ENCODE measurements at places on chromosomes 11 and 22.
A peak's percentile ranks its signal among the peaks of the same experiment; 100 is the strongest.

GRCh38 chr22:30230330-30230729 lies 16.2 kb downstream of the LIF start:
- DNase-seq = no peak

- DNase-seq = no peak
Observed at GRCh38 chr22:36727110-36727509, 23.6 kb upstream of the CACNG2 start.

GRCh38 chr11:88171982-88172381 lies 3.3 kb downstream of the RAB38 start:
- DNase-seq = peak; percentile 24

DNA sequence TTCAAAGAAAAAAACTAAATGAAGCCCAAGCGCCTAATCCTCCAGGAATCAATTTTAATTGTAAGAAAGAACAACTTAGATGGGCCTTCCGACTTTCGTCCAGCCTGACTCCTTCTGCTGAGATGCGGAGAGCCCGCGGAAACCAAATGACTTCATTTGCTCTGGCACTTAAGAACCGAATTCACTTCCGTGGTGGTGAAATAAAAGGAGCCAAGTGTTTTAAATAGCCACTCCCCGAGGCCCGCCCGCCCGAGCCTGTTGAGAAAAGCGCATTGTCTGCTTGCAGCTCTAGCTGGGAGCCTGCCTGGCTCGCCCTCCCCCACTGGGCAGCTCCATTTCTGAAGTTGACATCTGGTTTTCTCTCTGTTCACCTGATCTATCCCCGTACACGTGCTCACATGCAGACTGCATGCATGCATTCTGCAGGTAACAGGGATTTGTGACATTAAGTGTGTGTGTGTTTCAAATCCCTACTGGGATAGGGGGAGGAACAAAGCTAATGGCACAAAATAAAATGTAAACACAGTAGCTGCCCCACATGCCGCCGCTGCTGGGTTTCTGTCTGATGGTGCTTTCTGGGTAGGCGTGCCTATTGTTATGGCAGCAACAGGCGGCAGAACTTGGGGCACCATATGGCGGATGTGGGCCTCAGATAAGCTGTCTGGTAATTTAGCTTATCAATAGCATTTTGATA lies 6.2 kb downstream of the TEAD1 start:
- DNase-seq = peak; percentile 85

GRCh38 chr22:37165940-37166674 lies 16.4 kb upstream of the IL2RB start:
- no peak for DNase-seq

GRCh38 chr22:42820045-42820763 lies 36.9 kb downstream of the ARFGAP3 start:
- peak; percentile 85 for DNase-seq

DNA sequence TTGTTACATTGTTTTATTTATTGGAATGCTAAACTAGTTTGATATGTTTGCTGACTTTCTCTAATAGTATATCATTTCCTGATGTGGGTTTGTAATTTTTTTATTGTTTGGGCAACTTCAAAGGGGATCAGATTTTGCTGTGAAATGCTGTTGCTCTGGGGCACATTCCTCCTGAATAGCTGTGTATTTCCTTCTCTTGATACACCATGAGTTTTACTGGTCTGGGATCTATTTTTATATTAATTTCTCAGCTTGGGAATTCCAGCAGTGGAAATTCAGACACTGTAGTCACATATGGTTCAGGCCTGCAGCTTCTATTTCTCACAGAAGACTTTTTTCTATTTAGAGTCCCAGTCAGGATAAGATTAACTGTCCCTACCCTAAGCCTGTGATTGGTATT lies 58.9 kb downstream of the RPUSD4 start:
- peak; percentile 41 for DNase-seq

DNA sequence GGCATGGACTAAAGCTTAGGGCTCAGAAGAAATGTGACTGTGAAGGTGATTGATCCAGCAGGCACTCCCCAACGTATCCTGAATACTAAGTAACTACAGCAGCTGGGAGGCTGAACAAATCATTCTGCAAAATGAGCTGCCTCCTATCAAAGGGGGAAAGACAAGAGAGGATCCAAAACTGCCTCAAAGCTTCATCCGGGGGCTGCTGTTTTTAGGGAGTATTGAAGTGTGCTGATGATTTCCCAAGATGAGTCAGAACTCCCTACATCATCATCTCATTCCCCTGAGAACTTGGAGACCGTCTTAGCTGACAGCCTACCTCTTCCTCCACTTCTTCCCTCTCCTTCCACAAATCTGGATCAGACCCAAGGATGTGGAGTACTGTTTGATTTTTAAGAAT lies 108.4 kb upstream of the GRAMD1B start:
- no peak for DNase-seq

DNA sequence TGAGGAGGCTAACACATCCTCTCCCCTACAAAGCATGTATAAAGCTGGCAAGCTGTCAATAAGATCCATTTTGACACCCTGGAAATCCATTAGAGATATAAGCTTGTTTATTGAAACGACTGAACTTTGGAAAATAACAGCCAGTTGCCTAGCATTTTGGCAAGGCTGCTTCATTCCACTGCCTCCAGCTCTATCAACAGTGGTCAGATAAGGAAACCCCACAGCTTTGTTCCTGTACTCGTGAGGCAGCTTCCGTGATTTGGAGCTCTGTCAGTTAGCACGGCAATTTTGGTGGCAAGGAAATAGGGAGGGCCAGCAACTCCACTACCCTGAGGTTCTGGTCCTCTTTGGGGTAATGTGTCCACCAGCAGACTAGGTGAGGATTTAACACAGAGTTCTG lies 2.0 kb upstream of the OR51S1 start:
- DNase-seq = peak; percentile 20

DNA sequence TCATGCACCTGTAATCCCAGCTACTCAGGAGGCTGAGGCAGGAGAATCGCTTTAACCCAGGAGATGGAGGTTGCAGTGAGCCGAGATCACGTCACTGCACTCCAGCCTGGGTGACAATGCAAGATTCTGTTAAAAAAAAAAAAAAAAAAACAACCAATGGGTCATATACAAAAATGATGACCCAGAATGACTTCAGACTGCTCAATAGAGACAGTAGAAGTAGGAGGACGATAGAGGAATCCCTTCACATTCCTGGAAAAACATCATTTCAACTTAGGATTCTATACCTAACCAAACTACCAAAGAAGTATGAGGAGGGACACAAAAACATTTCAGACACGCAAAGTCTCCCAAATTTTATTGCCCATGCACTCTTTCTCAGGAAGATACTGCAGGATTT lies 14.1 kb upstream of the CBX7 start:
- no peak for DNase-seq

GRCh38 chr22:27726686-27727449 lies 74.7 kb downstream of the MN1 start:
- peak; percentile 82 for DNase-seq

GRCh38 chr11:44760917-44761550 lies 34.3 kb downstream of the TSPAN18 start:
- peak; percentile 93 for DNase-seq

GRCh38 chr11:121999651-122000050 lies 116.4 kb downstream of the BLID start:
- no peak for DNase-seq

GRCh38 chr11:10317776-10318526 lies 13.1 kb downstream of the ADM start:
- no peak for DNase-seq

DNA sequence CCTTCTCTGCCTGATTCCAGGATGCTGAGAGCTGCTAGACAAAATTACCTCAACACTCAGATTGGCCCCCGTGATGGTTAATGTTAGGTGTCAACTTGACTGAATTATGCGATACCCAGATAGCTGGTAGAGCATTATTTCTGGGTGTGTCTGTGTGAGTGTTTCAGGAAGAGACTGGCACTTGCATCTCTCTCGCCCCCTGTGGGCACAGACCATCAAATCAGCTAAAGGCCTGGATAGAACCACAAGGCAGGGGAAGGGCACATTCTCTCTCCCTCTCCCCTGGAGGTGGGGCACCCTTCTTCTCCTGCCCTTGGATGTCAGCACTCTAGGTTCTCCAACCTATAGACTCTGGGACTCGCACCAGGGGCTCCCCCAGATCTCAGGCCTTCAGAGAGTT lies 79.7 kb downstream of the KIRREL3 start:
- no peak for DNase-seq

- no peak for DNase-seq
Observed at GRCh38 chr11:58837707-58838388, 6.7 kb downstream of the GLYATL2 start.

DNA sequence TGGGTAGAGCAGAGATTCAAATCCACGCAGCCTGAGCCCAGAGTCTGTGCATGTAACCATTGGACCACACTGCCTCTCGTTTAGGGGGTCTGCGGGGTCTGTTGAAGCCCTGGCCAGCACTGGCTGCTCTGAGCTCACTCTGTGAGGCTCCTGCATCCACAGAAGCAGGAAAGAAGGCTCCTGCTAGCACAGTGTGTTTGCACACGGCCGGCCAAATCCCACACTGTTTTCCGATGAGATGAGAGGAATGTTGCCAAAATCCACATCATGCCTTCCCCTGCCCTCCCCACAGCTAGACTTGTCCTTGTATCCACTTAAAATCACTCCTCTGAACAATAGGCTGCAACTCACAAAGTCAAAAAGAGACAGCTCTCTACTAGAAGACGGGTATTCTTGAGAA lies 10.6 kb upstream of the SLC22A12 start:
- no peak for DNase-seq

DNA sequence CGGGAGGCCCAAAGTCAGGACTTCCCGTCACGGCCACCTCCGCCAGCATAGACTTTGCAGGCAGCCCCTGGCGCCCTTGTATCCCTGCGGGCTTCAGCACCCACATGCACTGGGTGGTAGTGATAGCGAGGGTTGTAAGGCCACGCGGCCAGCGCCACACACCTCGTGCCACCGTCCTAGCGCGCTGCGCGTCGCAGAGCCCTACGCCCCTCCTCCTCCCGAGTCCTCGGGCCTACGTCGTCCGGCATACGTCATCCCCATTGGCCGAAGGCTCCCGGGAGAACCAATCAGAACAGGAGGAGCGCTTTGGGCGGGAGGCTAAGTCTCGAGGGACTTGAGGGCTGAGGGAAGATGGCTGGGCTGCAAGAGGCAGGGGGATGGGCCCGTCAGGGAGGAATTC lies 1.3 kb upstream of the BTBD18 start:
- no peak for DNase-seq

GRCh38 chr11:102269927-102270326 lies 47.4 kb upstream of the BIRC3 start:
- DNase-seq = peak; percentile 66

DNA sequence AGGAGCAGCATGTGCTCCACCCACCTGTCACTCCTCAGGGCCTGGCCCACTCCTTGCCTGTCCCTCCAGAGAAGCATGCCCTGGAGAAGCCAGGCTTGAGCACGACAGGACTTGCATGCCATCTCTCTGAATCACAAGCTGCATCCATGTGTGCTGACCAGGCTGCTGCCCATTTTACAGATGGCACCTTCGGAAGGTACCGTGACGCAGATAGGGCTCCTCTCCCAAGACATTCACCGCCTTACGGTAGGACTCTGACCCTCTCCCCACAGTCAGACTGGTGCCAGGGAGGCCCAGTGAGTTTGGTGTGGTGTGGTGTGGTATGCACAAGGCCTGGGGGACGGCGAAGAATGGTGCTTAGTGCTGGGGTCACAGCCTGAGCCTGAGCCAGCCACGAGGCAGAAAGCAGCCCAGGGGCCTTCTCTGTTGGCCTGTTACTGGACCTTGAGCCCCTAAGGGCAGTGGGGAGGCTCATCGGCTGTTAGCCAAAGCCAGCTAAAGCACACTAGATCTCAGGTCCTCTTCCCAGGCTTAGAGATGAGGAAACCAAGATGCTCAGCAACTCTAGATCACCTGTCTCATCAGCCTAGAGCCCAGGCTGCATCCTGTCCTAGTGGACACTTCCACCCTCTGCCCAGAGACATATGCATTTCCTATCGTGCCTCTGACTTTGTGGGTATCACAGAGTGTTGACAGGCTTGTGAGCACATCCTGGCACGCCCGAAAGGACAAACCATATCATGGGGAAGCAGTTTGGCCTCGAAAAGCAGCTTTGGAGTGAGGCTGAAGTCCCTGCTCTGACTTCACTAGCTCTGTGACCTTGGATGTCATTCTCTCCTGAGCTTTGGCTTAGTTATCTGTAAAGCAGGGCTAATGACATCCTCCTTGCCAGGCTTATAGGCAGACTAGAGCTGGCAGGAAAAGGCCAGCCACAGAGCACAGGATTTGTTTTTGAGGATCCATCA lies 17.8 kb downstream of the CYB5R2 start:
- no peak for DNase-seq

GRCh38 chr11:102830001-102830727 lies 13.2 kb downstream of the MMP3 start:
- DNase-seq = no peak

- peak; percentile 7 for DNase-seq
Observed at GRCh38 chr22:31329453-31330215, 16.5 kb downstream of the PATZ1 start.

DNA sequence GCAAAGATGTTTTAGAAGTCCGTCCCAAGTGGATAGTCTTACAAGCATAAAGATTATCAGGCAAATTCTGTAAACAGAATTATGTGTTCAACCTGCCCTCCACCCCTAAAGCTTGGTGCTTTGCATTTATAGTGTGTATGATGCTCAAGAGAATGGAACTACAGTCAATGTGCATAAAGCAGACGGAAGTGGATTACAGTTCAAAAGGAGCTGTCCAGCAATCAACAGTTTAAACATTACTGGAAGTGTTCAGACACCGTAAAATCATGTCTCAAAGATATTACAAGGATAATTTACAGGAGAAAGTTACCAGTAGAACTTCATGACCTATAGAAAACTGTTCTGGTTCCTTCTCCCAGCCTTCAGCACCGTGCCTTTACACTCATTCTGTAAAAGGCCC lies 1.0 kb downstream of the RIC3 start:
- DNase-seq = peak; percentile 15

DNA sequence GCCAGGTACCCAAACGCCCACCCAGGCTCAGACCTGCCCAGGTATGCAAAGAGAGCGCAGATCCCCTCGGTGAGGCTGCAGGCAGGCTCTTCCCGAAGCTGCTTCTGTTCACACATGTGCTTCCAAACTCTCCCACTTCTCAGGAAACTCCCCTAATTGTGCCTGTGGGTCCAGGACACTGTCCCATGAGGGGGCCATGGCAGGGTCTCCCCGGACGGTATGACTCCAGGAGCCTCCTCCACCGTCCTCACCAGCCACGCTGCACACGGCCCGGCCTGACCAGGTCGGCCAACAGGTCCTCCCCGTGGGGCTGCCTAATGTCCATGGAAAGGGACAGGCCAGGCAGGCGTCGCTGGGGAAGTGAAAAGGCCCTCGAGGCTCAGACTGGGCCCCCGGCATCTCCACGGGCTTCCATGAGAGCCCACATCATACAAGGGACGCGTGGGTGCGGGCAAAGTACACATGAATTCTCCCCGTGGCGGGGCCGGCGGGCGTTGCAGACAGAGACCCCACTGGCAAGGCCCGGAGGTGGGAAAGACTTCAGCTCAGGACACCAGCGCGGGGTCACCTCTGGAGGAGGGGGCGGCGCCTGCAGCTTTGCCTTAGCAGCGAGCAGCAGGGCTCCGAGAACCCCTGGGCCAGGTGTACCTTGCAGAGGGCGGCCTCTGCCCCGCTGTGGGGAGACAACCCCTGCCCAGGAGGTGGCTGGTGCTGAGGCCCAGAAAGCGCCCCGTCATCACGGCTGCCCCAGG lies 526.1 kb downstream of the BRD1 start:
- DNase-seq = no peak
